Midbrain (tissue), 1 donor: ENCODE measurements at places on chromosomes 1 and 21.
A peak's percentile ranks its signal among the peaks of the same experiment; 100 is the strongest.

DNA sequence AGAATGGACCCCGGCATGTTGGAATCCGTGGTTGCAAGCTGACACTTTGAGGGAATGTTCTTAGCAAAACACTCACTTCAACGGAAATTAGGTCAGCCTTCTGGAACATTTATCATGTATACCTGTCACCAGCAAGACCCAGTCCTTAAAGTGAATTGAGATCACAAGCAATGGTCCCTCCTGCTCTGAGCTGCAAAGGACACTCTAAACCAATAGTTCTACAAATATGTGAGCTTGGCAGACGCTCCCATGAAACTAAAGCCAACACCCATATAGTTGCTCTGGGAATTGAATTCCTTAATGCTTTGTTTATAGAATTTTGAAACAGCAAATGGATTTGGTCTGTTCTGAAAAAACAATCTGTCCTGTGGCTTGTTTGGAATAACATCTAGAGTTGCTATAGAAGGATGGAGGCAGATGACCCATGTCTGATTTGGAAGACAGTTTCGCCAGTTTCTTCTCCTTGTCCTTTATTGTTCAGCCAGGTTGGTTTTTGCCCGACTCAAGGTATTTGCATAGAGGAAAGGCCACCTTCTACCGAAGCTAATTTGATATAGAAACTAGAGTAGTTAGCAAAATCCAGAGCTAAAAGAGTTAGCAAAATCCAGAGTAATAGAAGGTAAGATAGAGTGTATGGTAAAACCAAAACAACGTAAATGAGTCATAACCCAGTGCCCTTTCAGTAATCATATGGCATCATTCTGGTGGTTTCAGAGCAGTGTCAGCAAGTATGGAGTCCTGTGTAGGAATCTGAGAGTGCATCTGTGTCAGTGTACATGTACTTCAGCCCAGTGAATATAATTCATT lies 236.2 kb downstream of the NFIA start:
- DNase-seq: no peak

DNA sequence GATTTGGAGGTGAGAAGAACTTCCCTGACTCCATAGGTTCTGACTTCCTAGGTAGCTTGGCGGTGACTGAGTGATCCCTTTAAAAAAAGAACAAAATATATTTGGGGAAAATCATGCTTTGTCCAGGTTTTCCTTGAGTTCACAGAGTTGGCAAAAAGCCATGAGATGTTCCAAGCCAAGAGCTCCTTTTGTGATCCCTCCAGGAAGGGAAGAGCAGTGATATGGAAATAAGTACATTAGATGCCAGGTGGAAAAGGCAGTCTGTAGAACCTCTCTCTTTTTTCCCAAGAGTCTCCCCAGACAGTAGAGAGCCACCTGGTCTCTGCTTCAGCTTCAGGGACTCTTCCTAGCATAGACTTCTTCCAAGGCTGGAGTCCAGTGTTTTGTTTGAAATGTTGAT lies 10.2 kb downstream of the TLCD4 start:
- DNase-seq: no peak

- no peak for DNase-seq
Observed at GRCh38 chr1:166080967-166081870, 85.6 kb downstream of the FAM78B start.

GRCh38 chr1:104402178-104402577 lies 652.5 kb downstream of the AMY1C start:
- DNase-seq: no peak

- DNase-seq: no peak
Observed at GRCh38 chr1:212089560-212090163, 54.1 kb downstream of the DTL start.

DNA sequence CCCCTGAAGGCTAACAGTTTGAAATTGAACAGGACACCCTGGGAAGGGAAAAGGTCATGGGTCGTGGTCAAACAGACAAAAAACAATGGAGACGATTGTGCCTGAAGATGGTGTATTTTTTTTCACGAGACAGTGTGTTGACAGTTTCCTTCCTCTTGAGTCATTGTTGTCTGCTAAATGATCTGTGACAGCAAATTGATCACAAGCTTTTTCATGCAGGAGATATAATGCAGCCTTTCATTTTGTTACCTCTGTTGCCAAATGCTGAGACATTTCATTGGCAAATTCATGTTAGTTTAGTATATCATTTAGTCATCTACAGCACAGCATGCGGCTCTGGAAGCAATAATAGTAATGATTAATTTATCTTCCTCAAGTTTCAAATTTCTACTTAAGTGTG lies 27.7 kb downstream of the UBE2U start:
- DNase-seq: no peak

- no peak for DNase-seq
Observed at GRCh38 chr1:94250341-94250740, 13.0 kb upstream of the ARHGAP29 start.

DNA sequence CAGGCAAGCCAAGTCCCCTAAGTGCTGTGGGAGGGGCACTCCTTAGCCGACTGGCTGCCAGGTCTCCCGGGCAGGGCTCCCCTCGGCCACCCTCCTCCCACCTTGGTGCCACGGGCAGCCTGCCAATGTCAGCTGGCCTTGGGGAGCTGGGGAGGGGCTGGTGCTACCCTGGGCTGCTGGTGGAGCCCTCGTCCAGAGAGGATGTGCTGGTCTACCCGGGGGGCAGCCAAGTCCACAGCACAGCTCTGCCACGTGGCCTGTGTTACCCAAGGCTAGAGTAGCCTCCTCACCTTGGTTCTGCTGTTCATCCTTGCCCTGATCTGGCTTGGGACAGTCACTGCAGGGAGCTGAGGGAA lies 42.9 kb downstream of the CRYAA start:
- DNase-seq: no peak

DNA sequence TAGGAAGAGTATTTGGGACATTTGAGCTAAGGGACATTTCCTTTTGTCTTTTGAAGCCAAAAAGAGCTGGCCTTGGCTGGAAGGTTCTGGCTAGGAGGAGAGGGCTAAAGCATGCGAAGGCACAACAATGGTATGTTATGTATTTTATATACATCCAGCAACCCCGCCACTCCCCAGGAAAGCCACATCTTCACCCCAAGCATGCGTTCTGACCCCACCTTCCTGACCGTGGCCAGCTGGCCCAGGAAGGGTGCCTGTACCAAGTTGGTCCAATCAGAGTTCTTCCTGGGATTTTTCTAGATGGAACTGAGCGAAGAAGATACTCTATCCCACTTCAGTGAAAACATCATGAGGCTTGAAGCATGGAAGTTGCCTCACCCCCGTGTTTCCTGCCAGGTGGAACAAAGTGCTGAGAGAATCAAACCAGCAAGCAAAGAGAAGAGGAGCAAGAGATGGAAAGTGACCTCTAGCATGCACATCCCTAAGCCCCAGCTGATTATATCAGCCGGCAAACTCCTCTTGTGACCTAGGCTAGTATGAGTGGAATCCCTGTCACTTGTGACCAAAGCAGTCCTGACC lies 82.7 kb downstream of the BCAR3 start:
- DNase-seq: no peak

- no peak for DNase-seq
Observed at GRCh38 chr1:63864224-63864641, 90.4 kb downstream of the ROR1 start.

GRCh38 chr1:182059936-182060335 lies 1.6 kb downstream of the ZNF648 start:
- DNase-seq: peak; percentile 42

DNA sequence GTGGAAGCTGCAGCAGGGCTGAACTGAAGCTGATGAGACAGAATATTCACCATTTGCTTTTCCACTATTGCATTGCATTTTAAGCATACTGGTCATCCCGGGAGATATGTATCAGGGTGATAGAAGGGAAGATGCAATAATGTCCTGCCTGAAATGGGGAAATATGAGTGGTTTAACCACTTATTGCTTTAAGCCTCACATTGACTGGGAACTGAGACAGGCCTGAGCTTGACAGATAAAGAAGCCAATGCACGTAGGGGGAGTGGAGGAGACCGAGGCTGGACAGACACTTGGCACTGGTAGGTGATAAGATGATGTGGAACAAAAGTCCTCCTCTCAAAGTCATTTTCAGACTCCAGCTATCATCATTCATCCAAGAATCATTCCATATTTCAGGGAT lies 911.7 kb upstream of the NCAM2 start:
- DNase-seq: no peak

- no peak for DNase-seq
Observed at GRCh38 chr1:7383671-7384520, 387.2 kb upstream of the VAMP3 start.

DNA sequence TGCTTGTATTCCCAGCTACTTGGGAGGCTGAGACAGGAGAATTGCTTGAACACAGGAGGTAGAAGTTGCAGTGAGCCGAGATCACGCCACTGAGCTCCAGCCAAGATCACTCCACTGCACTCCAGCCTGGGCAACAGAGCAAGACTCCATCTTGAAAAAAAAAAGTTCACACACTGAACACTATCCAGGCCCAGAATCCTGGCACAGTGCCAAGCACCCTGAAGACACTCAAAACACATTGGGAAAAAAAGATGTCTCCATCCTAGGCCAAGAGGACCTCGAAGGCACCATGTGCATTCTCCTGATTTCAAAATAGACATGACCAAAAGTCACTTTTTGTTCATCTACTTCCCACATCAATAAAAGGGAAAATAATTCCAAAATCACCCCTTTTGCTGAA lies 38.7 kb downstream of the SLC9A1 start:
- DNase-seq: no peak

DNA sequence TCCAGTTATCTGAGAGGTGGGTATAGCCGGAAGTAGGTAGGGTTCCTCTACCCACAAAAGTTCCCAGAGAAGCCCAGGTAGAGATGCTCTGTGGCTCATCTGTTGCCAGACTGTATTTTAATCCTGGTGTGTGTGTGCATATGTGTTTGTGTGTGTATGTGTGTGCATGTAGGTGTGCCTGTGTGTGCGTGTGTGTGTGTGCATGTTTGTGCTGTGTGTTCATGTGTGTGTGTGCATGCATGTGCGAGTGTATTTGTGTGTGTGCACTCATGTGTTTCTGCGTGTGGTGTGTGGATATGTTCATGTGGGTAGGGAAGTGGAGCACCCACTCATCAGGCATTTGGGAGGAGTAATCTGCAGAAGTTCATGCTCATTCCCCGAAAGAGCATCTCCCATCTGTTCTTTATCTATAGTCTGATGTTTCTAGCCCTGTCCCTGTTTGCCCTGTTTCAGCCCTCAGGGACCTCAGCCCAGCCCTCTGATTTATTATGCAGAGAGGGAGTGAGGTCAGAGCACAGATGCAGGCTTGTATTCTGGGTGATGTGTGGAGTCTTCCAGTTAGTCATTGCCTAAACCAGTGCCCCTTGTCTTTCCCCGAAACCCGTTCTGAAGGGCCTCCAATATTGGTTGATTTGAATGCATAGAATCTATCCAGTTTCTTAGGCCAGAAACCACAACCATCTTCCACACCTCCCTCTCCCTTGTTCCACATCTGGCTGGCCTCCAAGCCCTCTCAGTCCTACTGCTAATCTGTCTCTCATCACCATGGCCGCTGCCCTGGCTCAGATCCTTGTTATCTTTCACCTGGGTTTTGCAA lies 69.1 kb downstream of the DISC1 start:
- peak; percentile 32 for DNase-seq

GRCh38 chr1:196660852-196661251 lies 9.0 kb downstream of the CFH start:
- DNase-seq: peak; percentile 40

DNA sequence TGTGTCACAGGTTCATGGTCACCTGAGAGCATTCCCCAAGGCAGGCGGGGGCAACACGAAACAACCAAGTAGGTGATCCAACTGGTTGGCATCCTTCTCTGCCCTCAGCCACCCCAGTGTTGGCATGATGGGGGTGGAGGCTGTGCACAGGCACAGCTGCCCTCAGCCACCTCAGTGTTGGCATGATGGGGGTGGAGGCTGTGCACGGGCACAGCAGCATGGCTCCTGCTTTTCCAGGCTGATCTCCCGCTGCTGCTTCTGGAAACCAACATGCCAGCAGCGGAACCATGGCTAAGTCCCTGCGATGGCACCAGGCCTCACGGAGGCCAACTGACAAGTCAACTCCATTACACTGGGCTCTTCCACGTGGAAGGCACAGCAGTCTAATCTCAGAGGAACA lies 447.8 kb downstream of the PTPRU start:
- no peak for DNase-seq

DNA sequence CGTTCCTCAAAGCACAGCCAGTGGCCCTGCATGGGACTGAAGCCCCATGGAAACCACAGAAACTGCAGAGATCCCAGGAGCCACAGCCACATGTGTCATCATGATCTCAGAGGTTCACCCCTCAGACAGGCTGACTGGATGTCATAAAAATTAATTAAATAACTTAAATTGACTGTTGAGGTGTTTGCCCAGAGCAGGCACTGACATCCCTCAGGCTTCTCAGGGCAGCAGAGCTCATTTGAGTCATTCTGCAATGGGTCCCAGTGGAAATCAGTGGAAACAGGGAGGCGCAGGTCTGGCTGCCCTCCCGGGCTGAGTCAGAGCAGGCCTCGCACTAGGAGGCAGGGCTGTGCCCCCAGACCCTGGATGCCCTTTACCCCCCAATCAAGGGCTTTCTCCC lies 135.1 kb downstream of the CDC7 start:
- DNase-seq: no peak
